Activated CD8-positive, alpha-beta memory T cell treated with anti-CD3 and anti-CD28 coated beads for 4 hours (primary cell): ENCODE measurements at places on chromosomes 6 and 20.

- DNase-seq = no peak
Measured at GRCh38 chr20:46182276-46183200, 64.4 kb downstream of the CD40 start.

- DNase-seq = no peak
Measured at GRCh38 chr6:16450285-16450684, 211.9 kb downstream of the GMPR start.

GRCh38 chr6:112651239-112651638 lies 304.1 kb downstream of the RFPL4B start:
- DNase-seq = no peak

- DNase-seq = peak; percentile 65
Measured at GRCh38 chr6:149922642-149923326, at the start of gene RAET1G. TSS of gene RAET1G (minus strand) at chr6:149923121. CDS start at chr6:149923010, 111 bp downstream.

- no peak for DNase-seq
Measured at GRCh38 chr6:63764318-63764916, 128.8 kb downstream of the PHF3 start.

- no peak for DNase-seq
Measured at GRCh38 chr6:131381709-131382093, 191.3 kb upstream of the ARG1 start.
